ENCODE measurements at places on chromosomes 12 and 14. TPM values are rescaled to one million over a fixed set of nuclear protein-coding genes. Genes with fewer than 3 reads are reported as not detected.
A peak's percentile ranks its signal among the peaks of the same experiment; 100 is the strongest.

The SNRPF gene
- total RNA-seq, result 28.3 TPM

The POLR3B gene
- 7.5 TPM for total RNA-seq

The SMOC1 gene
- total RNA-seq, result 0.38 TPM

The AMN gene
- not detected for total RNA-seq

- no peak for DNase-seq
Measured at GRCh38 chr12:64907097-64907496, 82.7 kb downstream of the TBC1D30 start.

DNA sequence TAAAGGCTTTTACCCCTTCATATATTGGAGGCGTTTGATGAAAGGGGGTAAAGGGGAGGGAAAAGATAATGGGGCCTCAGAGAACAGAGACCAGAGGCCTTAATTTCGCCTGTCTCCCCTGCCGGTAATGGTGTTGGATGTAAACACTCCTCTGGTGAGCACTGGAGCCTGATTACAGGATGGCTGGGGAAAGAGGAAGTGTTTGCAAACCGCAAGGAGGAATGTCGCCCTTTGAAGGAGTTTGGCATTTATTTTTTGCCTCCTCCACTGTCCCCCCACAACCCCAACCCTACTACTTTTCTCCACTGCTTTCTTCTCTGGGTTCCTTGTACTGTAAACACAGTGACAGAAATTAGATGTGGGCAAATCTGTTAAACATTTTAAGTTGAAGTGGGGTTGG lies 211.9 kb upstream of the TBX3 start:
- no peak for DNase-seq

DNA sequence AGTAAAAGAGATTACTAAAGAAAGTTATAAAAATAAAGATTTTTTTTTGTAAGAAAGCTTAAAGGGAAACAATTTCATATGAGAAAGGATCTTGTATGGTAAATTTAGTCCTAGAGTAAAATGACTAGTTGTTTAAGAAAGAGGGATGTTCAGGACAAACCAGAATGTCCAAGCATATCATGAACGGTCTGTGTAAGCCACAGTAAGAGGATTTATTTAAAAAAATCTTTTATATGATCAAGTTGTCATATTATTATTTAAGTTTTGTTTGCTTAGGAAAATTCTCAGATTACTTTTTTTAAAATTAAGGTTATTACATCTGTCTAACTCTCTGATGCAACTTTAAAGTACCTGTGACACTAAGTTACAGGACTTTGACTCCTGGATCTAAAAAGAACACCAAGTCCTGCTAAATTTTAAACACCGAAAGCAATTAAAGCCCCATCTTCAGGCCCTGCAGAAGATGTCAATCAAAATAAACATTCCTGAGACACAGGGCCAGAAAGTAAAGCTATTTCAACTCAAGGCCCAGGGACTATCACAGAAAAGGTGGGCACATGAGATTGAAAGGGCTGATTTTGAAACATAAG lies 17.3 kb upstream of the CCDC196 start:
- no peak for DNase-seq

GRCh38 chr12:119486599-119487154 lies 106.9 kb upstream of the TMEM233 start:
- DNase-seq, result no peak

DNA sequence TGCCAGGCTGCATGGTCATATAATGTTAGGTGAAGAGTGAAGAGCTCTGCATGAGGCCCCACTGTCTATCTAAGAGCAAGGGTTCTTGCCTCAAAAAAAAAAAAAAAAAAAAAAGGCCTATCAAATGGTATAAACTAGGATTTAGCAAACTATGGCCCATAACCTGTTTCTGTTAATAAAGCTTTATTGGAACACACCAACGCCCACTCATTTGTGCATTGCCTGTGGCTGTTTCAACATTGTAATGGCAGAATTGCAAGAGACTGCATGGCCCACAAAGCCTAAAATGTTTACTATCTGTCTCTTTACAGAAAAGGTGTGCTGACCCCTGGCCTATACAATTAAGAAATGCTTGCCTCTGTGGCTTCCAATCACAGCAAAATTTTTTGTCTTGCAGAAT lies 12.8 kb downstream of the PLEKHG7 start:
- DNase-seq, result no peak

- no peak for DNase-seq
Measured at GRCh38 chr14:101075025-101075800, 171.7 kb upstream of the RTL1 start.

GRCh38 chr12:112217647-112218046 lies 92.3 kb downstream of the TRAFD1 start:
- no peak for DNase-seq

GRCh38 chr14:72822946-72823611 lies 70.8 kb downstream of the DPF3 start:
- no peak for DNase-seq

GRCh38 chr14:96938946-96939345 lies 141.8 kb downstream of the VRK1 start:
- peak; percentile 28 for DNase-seq

- no peak for DNase-seq
Measured at GRCh38 chr12:19234981-19235871, 105.7 kb downstream of the PLEKHA5 start.

DNA sequence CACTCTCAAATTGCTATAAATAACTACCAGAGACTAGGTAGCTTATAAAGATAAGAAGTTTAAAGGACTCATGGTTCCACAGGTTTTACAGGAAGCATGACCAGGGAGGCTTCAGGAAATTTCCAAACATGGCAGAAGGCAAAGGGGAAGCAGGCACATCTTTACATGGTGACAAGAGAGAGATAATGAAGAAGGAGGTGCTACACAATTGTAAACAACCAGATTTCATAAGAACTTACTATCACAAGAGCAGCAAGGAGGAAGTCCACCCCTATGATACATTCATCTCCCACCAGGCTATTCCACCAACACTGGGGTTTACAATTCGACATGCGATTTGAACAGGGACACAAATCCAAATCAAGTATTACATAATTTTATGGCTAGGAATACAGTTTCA lies 257.7 kb downstream of the BTG1 start:
- DNase-seq, result no peak

GRCh38 chr12:81300454-81300853 lies 222.6 kb downstream of the ACSS3 start:
- DNase-seq, result peak; percentile 5

- DNase-seq, result peak; percentile 80
Measured at GRCh38 chr12:84912198-84913128, at the start of gene SLC6A15. Gene SLC6A15 (minus strand): TSS chr12:84912799. CDS start chr12:84892120, 20,679 bp downstream.

- DNase-seq, result no peak
Measured at GRCh38 chr12:82964446-82964845, 277.7 kb downstream of the TMTC2 start.

DNA sequence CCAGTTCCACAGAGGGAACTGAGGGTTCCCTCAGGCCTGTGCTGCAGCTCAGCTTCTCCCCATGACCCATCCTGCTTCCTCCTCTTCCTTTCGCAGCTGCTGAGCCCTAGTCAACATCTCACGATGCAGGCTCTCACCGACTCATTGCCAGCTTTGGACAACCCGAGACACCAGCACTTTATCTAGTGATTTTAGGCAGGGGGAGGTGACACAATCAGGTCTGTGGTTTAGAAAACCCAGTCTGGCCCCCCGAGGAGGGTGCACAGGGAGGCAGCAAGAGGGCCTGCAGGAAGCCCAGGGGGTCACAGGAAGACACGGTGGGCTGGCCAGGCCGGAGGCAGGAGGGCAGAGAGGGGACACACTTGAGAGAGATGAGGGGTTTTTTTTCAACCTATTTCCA lies 35.4 kb downstream of the DIO3 start:
- DNase-seq, result no peak

- DNase-seq, result no peak
Measured at GRCh38 chr12:26534071-26534470, 298.9 kb downstream of the ITPR2 start.

DNA sequence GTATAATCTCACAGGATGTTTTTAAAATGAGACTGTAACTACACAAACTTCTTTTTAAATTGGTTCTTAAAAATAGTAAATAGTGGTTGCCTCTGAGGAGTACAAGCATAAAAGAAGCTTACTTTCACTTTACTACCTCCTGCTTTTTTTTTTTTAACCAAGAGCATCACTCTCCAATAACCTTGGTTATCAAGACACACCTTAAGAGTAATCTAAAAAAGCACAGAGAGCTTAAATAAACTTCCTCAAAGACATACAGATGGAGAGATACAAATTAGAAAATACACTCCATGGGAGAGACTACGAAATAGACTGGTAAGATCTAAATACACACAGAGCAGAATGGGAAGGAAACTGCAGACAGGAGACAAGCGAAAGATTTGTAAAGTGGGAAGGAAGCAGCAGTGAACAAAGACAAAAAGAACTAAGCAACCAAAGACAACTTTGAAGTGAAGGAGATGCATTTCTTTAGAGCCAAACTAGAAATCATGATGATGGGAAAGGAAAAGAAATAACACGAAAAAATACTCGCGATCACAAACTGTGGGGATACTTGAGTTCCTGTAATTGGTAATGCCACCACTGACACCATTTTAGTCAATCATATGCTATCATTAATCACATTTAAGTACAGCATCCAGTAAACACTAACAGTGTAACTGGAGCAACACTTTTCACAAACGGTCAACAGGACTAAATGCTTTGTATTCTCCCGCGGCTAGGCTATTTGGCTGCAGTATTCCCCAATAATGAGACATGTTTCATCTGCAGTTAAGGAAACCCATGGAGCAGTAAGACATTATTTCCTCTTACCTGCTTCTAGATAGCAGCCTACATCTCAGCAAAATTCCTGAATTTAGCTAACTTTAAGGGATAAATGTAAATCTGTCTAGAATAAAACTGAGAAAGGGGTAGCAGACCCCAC lies 8.2 kb downstream of the SINHCAF start:
- no peak for DNase-seq

DNA sequence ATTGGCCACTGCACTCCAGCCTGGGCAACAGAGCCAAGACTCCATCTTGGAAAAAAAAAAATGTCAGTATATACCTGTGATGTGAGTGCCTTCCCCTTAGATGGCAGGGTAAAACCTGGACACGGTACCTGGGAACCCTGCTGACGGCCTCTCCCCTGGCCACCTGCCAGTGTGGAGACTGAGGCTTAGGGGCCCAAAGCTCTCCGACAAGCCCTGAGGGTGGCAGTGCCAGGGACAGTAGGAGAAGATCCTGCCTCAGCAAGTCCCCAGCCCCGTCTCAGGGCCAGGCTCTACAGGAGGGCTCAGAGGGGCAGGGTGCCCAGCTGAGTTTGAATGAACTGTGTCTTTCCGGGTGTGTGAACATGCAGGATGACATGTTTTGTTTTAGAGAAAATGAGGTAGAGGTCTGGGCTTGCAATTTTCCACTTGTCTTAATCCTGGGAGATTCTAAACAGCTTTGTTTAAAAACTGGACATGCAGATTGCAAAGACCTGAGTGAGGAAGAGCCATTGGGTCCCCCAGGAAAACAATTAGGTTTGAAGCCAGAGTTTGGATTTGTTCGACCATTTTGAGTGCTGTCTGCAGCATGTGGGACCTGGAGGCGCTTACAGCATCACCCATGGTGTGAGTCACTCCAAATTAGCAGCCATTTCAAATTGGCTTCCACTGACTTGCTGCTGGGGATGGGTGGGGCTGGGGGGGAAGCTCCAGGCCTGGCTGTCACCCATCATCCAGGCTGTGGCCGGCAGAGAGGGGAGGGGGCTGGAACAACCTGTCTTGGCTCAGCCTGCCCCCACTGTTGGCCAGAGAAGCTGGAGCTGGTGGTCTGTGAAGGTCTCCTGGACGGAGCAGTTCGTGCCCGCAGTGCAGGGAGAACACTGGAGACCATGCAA lies 10.8 kb downstream of the TSPAN9 start:
- DNase-seq, result no peak
